ENCODE measurements at places on chromosomes 13 and 19.

DNA sequence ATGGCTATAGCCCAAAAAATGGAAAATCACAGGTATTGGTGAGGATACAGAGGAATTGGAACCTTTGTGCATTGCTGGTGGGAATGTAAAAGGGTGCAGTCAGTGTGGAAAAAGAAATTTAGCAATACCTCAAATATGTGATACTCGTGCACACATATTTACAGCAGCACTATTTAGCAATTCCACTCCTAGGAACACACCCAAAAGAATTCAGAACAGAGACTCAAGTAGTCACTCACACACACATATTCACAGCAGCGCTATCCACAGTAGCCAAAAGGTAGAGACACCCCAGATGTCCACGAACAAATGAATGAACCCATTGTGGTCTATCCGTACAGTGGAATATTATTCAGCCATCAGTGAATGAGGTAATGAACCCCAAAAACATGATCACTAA lies 114.0 kb downstream of the COL4A2 start:
- no peak for DNase-seq

DNA sequence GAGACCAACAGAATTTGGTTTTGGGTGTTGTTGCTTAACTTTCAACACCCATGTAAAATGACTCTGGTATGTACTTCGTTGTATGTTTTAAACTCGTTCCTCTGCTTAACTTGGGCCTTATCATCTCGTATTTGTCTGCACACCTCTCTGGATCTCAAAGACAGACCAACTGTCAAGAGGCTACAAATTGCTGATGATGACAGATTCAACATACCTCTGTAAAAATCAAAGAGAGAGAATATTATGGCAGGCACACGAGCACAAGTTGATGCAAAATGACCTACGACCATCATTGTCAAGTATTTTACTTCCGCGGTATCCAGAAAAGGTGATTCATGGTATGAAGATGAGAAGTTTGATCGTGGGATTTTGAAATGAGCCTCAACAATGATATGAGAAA lies 132.1 kb upstream of the ARGLU1 start:
- DNase-seq = no peak

GRCh38 chr13:44142941-44143665 lies 230.5 kb upstream of the SERP2 start:
- DNase-seq = no peak

- DNase-seq = no peak
These were observed 59.5 kb downstream of the TDRD12 start for GRCh38 chr19:32779082-32779481.

DNA sequence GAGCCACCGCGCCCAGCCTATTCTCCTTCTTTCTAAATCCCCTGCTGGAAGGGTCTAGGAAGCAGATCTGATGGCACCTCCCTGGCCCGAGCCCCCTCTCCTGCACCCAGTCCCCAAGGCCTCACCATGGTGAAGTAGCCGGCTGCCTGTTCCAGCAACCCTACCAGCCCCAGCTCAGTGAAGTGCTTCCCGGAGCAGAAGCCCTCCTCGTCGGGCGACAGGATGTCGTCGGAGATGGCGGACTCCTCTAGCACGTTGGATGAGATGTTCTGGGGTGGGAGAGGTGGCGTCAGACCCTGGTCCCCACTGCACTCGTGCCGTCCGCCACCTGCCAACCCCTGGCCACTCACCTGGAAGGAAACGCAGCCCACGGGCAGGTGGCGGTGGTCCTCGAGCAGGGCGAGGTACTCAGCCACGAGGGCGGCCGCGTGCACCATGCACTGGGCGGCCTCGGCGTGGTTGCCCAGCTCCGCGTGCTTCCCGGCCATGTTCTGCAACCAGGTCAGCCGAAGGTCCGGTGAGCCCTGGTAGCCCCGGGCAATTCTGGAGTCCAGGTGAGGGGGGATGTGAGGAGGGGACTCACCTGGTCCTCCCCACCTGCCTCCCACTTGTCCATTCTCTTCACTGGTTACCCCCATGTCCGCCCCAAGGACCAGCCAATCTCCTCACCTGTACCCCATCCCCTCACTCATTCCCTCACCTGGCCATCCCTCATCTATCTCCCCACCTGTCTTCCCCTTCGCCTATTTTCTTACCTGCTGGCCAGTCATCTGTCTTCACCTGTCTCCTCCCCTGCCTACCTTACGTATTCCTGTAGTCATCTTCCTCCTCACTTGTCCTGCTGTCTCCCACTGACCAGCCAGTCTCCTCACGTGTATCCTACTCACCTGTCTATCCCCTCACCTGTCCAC lies 11.5 kb upstream of the KANK2 start:
- DNase-seq = no peak

DNA sequence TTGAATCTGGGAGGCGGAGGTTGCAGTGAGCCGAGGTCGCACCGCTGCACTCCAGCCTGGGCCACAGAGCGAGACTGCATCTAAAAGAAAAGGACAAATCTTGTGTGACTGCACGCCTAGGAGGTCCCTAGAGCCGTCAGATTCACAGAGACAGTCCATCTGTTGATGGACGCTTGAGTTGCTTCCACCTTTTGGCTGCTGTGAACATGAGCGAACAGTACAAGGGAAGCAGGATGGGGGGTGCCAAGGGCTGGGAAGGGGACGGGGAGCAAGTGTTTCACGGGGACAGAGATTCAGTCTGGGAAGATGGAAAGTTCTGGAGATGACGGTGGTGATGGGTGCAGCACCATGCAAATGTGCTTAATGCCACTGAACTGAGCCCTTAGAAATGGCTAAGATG lies 78.7 kb downstream of the GNG7 start:
- DNase-seq = no peak

- no peak for DNase-seq
These were observed 179.0 kb downstream of the SUCLA2 start for GRCh38 chr13:47822036-47822435.

- no peak for DNase-seq
These were observed 4.2 kb upstream of the SPC24 start for GRCh38 chr19:11159598-11160439.

GRCh38 chr13:95607366-95607765 lies 37.1 kb downstream of the DZIP1 start:
- peak; percentile 13 for DNase-seq

- no peak for DNase-seq
These were observed 102.8 kb downstream of the EFNB2 start for GRCh38 chr13:106432636-106433035.

- DNase-seq = peak; percentile 4
These were observed 100.0 kb downstream of the TSHZ3 start for GRCh38 chr19:31249217-31249616.

GRCh38 chr13:79812070-79812850 lies 331.3 kb downstream of the NDFIP2 start:
- no peak for DNase-seq

DNA sequence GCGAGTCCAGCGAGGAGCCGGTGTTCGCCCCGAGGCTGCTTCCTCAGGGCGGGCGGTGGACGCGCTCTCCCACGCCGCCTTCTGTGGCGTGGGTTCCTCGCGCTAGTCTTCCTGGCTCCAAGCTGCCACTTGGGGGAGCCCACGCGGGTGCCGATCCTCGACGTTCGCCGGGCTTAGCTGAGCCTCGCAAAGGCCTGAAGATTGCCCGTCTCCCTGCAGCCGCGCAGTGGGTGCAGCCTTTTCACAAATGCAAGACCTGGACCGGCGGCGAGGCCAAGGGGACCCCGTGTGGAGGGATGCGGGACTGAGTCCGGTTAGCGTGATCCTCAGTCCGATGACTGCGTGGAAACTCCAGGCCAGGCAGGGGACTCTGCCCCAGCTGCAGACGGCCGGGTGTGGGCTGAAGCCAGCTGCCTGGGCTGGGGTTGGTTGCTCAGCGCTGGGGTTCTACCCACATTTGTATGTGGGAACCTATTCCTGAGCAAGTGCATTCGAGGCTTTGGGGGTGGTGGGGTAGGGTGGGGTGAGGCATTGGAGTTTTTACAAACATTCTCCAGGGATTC lies 16.6 kb upstream of the LRP3 start:
- DNase-seq = no peak

DNA sequence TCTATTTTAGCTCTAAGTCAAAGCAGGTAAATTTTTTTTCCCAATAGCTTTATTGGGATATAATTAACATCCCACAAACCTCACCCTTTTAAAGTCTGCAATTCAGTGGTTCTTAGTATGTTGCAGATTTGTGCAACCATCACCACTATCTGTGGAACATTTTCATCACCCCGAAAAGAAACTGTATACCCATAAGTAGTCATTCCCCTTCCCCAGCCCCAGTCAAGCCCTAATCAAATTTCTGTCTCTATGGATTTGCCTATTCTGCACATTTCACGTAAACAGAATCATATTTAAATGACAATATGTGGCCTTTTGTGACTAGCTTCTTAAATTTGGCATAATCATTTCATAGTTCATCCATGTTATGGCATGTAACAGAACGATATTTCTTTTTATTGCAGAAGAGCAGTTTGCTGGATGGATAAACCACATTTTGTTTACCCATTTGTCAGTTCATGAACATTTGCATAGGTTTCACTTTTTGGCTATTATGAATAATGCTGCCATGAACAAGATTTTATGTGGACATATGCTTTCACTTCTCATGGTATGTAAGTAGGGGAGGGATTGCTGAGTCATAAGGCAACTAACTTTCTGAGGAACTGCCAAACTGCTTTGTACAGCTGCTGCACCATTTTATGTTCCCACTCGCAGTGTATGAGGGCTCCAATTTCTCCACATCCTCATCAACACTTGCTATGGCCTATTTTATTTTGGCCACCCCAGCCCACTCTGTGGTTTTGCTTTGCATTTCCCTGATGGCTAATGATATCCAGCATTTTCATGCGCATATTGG lies 10.9 kb downstream of the SLC46A3 start:
- peak; percentile 68 for DNase-seq

DNA sequence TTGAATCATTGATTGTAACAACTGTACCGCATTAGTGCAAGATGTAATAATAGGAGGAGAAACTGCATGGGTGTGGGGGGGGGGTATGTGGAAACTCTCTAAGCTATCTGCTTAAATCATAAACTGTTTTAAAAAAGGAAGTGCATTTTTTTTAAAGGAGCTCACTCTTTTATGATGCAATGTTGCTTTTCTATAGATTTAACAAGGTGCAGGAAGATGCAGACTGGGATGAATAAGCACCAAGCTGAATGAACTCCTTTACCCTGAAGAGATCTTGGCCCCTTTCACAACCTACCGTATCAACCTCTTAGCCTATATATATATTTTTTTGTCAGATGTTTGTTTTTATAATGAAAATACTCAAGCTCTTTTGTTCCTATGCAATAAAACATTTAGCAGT lies 95.9 kb downstream of the AKAP11 start:
- no peak for DNase-seq

DNA sequence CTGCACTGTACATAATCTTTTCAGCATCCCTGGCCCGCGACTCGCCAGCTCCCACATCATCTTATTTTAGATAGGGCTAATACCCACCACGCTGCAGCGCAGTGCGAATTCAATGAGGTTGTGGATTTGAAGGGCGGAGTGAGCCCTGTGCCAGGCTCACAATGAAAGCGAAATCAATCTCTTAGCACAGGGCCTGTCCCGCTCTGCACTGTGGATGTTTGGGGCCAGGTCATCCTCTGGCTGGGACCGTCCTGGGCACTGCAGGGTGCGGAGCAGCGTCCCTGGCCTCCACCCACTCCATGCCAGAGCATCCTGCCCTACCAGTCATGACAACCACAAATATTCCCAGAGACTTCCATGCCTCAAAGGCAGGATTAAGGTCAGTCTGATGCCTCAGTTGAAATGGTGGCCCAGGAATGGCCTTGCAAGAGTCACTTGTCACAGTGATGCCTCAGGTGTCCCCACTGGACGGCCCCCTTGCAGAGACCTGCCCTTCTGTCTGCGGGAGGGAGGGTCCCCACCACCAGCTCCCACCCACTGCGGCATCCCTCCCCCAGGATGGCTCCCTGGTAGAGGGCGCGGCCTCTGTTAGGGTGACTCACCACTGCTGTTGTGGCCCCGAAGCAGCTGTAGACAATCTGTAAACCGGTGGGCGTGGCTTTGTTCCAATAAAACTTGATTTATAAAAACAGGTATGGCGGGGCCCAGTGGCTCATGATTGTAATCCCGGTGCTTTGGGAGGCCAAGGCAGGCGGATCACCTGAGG lies 5.6 kb downstream of the UHRF1 start:
- DNase-seq = no peak

- no peak for DNase-seq
These were observed 352.9 kb downstream of the FOXO1 start for GRCh38 chr13:40313269-40314200.

DNA sequence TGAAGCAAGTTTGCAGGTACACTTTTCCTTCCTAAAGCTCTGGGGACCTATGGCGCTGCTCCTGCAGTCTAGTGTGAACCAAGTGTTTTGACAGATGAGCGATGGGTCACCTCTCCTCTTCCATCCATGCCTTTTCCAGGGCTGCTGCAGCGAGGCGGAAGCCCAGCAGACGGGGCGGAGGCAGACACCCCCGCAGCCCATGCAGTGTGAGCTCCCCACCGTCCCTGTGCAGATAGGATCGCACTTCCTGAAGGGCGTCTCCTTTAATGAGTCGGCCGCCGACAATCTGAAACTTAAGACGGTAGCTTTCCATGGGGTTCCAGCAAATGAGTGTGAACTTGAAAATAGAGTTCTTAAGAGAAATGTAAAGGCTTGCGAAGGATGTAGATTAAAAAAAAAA lies 37.1 kb upstream of the GPI start:
- no peak for DNase-seq

- DNase-seq = no peak
These were observed 5.1 kb downstream of the WIZ start for GRCh38 chr19:15444505-15445226.

GRCh38 chr19:43584484-43584883 lies 8.9 kb downstream of the PINLYP start:
- DNase-seq = no peak

DNA sequence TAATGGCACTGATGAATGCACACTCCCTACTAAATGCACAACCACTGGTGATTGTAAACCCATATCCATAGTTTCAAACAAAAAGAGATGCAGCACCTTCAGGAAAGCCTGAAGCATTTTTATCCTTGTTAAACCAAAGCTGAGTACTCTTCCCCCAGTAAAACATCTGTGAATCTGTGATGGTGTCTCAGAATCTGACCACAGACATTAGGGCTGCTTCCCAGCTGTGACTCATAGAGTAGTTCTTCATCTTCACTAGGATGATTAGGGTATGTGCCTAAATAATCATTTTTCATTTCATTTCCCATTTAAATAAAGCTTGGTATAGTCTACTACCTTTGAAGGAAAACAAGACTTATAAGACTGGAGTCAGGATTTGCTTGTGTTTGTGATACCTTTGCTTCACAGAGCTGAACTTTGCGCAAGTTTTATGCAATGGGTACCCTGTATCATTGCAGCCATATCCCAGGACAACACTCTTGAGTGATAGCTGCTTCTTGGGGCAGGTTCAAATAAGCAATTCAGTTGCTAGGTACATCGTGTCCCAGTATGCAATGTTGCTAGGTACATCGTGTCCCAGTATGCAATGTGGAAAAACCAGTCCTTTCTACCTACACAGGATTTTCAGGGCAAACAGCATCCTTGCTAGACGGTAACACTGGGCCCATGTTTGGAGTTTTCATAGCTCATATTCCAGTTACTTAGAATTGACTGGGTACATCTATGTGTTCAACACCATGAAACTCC lies 277.1 kb downstream of the IRS2 start:
- no peak for DNase-seq

- DNase-seq = no peak
These were observed 4.5 kb downstream of the DBP start for GRCh38 chr19:48632692-48633147.

Data from RPMI8226 (cell line).